ENCODE measurements at places on chromosomes 3 and 15. TPM values are rescaled to one million over a fixed set of nuclear protein-coding genes. Genes with fewer than 3 reads are reported as not detected.

DNA sequence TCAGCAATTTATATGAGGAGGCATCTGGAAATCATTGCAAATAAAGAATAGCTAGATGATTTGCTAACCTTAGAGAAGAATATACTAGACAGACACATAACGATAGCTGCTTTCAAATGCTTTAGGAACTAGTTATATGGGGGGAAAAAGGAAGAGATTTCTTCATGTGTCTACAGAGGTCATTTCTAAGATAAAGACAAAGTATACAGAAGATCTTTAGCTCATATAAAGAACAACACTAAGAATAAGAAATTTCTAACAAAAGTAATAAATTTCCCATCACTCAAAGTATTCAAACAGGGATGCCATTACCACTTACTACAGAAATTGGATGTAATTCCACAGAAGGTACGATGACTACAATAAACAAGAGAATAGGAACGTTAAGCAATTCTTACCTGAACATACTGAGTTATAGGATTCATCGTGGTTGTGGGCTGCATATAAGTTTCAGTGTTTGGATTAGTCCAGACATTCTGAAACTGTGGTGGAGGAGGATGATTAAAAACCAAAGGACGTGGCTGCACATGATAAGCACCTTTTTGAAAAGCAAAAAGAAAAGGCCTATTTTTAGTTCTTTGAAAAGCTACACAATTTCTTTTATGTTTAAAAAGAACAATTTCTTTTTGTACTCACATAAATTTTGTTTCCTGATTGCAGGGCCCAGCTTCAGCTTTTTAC is 8.7 kb downstream of the DAZL start:
- no peak overlapping the region for H3K4me3 ChIP-seq
- H3K36me3 ChIP-seq = no peaks in the 10 kb centered on the region
- no peak overlapping the region for H3K27ac ChIP-seq
- H3K4me1 ChIP-seq = no peaks in the 10 kb centered on the region

- peaks cover 3% of the 10 kb centered on the region for H3K4me1 ChIP-seq
- DNase-seq = no peak
- H3K36me3 ChIP-seq = no peaks in the 10 kb centered on the region
- H3K27me3 ChIP-seq = no peaks in the 10 kb centered on the region
- no peak overlapping the region for H3K27ac ChIP-seq
- no peak overlapping the region for H3K4me3 ChIP-seq
Observed at GRCh38 chr3:110139821-110140220, 802.5 kb upstream of the DPPA4 start.

NRROS gene
- 2.9 TPM for polyA plus RNA-seq

CNTN6 gene
- 0.04 TPM for polyA plus RNA-seq
